ENCODE measurements at places on chromosomes 3 and 15. TPM values are rescaled to one million over a fixed set of nuclear protein-coding genes. Genes with fewer than 3 reads are reported as not detected.

- no peak for DNase-seq
Observed at GRCh38 chr3:190306513-190307163, 15.6 kb downstream of the CLDN1 start.

GRCh38 chr3:14791343-14791945 lies 27.3 kb upstream of the FGD5 start:
- peak; percentile 87 for DNase-seq

GRCh38 chr3:183328823-183329222 lies 75.8 kb downstream of the B3GNT5 start:
- DNase-seq = no peak

The CRYGS gene
- total RNA-seq = 2.4 TPM

The CLRN1 gene
- total RNA-seq = not detected

The ALS2CL gene
- total RNA-seq = 8.5 TPM
